ENCODE measurements at places on chromosomes 13 and 19.

DNA sequence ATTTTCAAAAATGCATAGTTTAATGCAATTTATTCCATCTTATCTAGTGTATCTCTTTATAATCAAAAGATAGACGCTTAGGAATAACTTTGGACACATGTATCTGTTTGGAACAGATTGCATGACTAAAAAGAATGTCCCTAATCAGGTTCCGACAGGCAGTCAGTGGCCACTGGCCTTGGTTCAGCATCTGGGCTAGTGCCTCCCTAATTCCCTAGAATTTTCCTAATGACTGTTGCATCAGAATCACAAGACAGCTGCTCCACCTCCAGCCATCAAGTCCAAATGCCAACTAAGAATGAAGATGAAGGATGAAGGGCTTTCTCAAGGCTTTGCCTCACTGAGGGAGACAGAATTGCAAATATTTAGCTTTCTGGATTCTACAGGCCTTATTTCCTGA is 173.8 kb downstream of the EFNB2 start:
- DNase-seq, result no peak

- DNase-seq, result no peak
Observed at GRCh38 chr19:11942843-11943108, 17.9 kb downstream of the ZNF700 start.

GRCh38 chr13:59991395-59991794 is 172.3 kb downstream of the DIAPH3 start:
- DNase-seq, result no peak

DNA sequence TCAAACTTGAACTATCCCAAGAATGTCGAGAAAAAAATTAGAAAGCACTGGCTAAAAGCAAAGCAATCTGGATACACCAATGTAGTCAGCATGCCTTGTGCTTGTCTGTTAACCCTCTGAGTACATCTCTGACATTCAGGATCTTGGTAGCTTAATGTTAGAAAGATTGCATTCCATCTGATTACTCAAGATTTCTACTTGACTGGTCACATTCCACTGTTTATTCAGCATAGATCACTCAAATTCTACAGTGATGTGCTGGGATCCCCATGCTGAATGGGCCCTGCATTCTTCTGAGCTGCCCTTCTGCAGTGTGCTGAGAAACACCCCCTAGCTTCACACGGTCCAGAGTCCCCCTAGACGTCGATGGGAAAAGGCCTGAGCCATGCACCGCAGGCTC is 295.4 kb upstream of the MAB21L1 start:
- no peak for DNase-seq

DNA sequence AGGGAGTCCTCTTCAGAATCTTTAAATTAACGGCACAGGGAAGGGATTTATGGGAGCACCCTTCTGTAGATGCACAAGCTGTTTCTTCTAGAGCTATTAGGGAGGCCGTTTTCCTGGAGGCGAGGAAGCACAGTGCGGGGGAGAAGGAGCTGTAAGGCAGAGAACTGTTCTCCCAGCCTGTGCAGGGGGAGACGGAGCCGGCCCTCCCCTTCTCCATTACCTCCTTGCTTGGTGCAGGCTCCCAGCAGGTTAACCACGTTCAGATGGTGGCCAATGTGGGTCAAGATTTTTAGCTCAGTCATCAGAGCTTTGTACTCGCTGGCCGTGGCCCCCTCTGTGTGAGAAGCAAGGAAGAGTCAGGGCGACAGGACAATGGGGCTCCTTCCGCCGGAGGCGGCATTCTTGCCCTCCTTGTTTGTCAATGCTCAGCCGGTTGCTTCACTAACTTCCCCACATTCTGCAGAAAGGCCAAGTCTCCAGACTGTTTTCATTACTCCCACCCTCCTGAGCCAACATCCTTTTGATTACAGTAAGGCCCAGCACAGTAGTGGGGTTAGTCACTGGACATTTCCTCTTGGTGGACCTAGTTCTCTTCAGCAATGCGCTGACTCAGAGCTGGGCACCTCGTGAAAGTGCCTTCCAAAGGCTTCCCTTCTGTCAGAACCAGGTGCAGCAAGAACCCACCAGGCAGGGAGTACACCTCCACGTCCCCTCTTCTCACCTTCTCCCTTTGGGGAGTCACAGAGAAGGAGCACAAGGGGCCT is 165.4 kb downstream of the FLT1 start:
- DNase-seq, result no peak

GRCh38 chr13:104024416-104025170 is 958.4 kb upstream of the SLC10A2 start:
- no peak for DNase-seq

DNA sequence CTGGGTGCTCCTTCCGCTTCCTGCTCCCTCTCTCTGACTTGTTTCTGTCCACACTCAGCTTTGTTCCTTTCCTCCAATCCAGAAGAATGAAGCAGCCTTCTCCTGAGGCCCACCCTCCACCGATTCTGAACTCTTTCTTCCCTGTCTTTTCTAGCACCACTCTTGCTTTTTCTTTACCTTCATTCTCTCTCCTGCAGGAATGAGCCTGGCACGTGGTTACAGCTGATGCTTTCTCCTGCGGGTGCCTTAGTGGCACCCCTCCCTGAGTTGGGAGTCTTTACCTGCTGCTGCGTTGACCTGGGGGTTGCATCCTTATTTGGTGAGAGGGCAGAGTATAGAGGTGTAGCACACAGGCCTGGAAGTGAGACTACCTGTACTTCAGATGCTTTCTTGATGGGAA is 6.2 kb downstream of the UBAC2 start:
- DNase-seq, result no peak

DNA sequence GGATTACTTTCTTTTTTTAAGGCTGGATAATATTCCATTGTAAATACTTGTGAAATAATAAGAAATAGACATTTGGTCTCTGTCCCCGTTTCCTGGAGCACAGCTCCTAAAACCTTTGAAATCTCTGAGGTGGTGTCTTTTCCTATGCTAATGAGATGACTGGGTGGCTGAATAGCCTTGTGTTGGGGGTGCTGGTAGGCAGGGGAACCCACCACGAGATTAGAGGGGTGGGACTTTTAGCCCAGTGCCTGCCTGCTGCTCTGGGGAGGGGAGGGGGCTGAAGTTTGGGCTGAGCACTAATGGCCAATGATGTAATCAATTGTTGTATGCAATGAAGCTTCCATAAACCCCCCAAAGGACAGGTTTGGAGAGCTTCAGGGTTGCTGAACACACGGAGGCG is 175.7 kb downstream of the FGF9 start:
- DNase-seq, result no peak

- no peak for DNase-seq
Observed at GRCh38 chr19:13796301-13797057, 1.2 kb downstream of the ZSWIM4 start.

DNA sequence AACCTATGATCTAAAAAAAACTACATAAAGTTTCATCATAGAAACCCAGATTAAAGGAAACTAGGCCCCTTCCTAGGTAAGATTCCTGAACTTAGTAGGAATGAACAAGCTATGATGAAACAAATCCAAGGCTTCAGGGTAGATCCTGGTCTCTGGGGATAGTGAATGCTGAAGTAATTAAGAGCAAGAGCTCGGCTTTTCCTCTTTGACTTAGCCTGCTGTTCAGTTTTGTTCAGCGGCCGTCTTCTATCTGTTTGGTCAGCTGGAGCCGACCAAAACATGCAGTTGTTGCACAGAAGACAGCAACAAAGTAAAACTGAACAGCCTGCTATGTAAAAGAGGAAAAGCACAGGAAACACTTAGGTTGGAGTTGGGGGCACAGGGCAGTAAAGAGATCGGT is 44.1 kb upstream of the RFXAP start:
- no peak for DNase-seq

- DNase-seq, result no peak
Observed at GRCh38 chr13:75797239-75797638, 161.1 kb downstream of the LMO7 start.

GRCh38 chr13:51500687-51501086 is 47.9 kb upstream of the INTS6 start:
- no peak for DNase-seq

DNA sequence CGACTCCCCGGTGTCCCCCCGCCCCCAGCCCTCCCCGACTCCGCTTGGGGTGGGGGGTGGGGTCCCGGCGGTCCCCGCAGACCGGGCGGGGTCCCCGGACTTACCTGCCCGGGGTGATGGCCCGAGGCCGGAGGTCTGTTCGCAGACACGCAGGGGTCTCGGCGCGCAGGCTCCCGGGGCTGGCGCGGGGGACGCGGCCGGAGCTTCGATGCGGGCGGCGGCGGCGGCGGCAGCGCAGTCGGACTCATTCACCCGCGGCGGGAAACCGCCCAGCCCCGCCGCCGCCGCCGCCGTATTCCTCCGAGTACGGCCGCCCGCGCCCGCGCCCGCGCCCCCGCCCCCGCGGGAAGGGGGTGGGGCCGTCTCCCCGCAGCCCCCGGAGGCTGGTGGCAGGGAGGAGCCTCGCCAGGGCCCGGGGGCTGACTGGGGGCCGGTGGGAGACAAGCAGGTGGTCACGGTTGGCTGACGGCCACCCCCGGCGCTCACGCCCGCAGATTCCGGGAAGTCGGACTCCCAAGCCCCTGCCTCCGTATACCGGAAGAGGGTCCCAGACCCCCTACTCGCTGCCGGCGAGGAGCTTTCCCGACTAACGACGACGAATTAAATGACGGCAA is at the start of gene C2CD4C:
Gene C2CD4C (minus strand): TSS at position 246 of the 614 bp plus-strand sequence. CDS start 786 bp downstream, outside the sequence.
- no peak for DNase-seq

DNA sequence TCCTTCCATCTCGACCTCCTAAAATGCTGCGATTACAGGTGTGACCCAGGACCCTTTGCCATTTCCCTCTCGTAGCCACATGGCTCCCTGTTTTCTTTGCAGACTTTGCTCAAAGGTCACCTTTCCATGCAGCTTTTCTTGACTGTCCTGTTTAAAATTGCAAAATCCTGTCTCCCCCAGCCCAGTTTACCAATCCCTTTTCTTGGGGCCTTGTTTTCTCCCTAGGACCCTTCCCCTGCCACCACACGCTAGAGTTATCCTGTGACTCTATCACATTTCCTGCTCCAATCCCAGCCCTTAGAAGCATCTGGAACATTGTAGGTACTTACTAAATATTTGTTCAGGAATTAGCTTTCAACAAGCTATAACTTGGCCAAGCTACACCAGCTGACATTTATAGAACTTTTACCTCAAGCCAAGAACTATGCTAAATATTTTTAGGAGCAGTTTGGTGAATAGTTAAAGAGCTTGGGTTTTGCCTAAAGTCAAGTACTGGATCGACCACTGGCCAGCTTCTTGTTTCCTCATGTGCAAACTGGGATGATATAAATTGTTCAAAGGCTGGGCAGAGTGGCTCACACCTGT is 9.1 kb upstream of the SERTAD3 start:
- no peak for DNase-seq

DNA sequence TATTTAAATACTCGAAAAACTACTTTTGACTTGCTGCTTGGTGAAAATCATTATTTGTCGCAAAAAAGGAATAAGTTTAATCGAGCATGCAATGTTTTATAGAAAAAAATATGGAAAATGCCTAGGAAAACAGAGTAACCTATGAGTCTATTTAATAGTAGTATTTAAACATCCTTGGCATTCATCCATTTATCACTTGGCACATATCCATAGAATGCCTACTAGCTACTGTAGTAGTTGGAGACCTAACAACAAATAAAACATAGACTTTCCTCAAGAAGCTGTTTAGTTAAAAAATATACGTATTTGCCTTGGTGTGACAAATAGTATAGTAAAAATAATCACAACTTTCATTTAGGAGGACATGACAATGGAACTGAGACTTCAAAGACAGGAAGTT is 302.1 kb downstream of the DIAPH3 start:
- DNase-seq, result no peak

- DNase-seq, result no peak
Observed at GRCh38 chr13:49521224-49521623, 25.5 kb downstream of the PHF11 start.

GRCh38 chr19:41597600-41598041 is 21.7 kb downstream of the CEACAM21 start:
- DNase-seq, result no peak

- DNase-seq, result no peak
Observed at GRCh38 chr13:79775830-79776229, 294.9 kb downstream of the NDFIP2 start.

DNA sequence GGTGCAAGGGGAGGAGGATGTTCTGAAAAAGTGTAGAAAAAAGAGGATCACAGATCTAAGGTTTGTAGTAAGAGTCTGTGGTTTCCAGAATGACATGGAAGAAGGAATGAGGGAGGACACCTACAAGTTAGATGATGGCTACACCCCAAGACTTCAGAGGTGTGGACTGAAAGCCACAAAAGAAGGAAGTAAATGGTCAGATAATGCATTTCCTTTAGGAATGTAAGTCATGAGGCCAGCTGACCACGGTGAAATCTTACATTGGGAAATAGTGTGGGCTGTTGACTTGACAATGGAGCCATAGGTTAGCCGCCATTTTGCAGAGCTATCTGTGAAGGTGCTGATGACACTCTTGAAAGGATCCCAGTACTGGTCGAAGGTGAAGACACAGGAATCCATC is 25.3 kb upstream of the FBXO27 start:
- DNase-seq, result no peak

GRCh38 chr19:17394891-17395415 is 957 bp upstream of the CCDC194 start:
- no peak for DNase-seq

- no peak for DNase-seq
Observed at GRCh38 chr13:30045916-30046704, 195.7 kb upstream of the UBL3 start.

- DNase-seq, result no peak
Observed at GRCh38 chr13:32048816-32049215, 17.2 kb downstream of the FRY start.

- no peak for DNase-seq
Observed at GRCh38 chr13:99698816-99699099, 197.5 kb downstream of the TM9SF2 start.

DNA sequence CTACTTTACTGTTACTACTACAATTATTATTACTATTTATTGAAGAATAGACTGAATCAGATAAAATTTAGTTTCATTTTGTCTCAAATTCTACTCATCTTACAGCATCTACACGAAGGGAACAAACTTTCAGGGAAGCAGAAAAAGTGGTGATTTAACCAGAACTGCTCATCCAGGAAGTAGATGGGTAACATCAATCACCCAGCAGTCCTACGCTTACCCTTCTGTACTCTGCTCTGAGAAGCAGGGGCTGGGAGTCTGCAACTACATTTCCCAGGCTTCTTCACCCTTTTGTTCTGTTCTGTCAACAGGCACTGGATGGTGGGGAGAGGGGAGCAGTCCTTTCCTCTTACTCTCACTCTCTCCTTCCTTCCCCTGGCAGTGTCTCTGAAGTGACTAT is 31.4 kb upstream of the GGACT start:
- DNase-seq, result no peak

DNA sequence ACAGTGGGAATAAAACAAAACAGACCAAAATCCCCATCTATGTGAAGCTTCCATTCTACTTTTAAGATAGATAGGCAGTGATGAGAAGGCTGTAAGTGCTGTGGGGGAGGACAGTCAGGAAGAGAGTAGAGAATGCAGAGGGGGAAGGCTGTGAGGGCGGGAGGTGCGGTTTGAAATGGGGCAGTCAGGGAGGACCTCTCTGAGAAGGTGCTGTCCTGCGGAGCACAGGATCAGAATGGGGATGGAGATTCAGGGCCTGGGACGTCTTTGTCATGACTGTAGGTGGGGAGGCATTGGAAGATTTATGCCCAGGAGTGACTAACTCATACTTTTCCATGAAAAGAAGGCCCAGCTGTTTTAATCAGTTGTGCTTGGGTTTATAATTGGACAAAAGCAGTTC is 3.9 kb upstream of the GPR183 start:
- no peak for DNase-seq

Measured in cerebellar nuclear complex (tissue), 1 donor.